ENCODE measurements at places on chromosomes 16 and 17. TPM values are rescaled to one million over a fixed set of nuclear protein-coding genes. Genes with fewer than 3 reads are reported as not detected.
A peak's percentile ranks its signal among the peaks of the same experiment; 100 is the strongest.

Gene HOXB3
- 2.9 TPM for total RNA-seq

Gene ADCY7
- 97.1 TPM for total RNA-seq

DNA sequence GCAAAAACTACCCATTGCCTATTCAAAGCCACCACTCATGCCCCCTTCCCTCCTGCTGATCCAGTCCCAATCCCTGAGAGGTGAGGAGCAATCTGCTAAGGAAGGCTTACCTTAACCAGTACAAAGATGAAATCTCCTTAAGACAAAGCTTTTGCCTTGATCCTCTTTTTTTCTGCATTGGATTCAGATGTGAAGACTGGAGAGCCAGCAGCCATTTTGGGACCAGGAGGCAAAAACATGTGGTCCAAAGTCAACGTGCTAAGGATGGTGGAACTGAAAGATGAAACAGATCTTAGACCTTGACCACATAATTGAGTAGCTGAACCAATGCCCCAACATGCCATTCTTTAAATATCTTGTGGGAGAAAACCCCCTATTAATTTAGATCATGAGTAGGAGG is 171.4 kb downstream of the IRX5 start:
- H3K4me1 ChIP-seq: no peaks in the 10 kb centered on the region
- H3K36me3 ChIP-seq: no peaks in the 10 kb centered on the region
- no peaks in the 10 kb centered on the region for H3K27me3 ChIP-seq
- H3K27ac ChIP-seq: no peak overlapping the region
- DNase-seq: no peak
- H3K4me3 ChIP-seq: no peak overlapping the region

DNA sequence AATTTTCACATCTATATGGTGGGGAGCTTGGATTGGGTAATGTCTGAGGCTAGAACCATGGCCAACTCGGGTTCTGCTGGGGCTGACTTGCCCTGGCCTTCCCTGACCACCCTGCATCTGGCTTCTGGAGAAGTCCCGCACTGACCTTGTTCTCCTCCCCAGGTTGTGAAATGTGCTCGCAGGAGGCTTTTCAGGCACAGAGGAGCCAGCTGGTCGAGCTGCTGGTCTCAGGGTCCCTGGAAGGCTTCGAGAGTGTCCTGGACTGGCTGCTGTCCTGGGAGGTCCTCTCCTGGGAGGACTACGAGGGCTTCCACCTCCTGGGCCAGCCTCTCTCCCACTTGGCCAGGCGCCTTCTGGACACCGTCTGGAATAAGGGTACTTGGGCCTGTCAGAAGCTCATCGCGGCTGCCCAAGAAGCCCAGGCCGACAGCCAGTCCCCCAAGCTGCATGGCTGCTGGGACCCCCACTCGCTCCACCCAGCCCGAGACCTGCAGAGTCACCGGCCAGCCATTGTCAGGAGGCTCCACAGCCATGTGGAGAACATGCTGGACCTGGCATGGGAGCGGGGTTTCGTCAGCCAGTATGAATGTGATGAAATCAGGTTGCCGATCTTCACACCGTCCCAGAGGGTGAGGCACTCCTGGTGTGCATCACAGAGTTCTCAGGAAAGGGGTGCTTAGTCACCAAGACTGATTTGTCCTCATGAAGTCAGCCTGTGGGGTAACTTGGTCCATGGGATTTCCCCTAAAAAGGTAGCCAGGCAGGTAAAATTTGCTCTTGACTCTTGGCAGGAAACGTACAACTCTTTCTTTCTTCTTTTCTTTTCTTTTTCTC is 6.1 kb downstream of the NOD2 start:
- H3K27ac ChIP-seq: peak overlapping the region; percentile 76
- DNase-seq: peak; percentile 84
- H3K4me1 ChIP-seq: peaks cover 71% of the 10 kb centered on the region
- H3K4me3 ChIP-seq: peak overlapping the region; percentile 66
- no peaks in the 10 kb centered on the region for H3K27me3 ChIP-seq

GRCh38 chr17:56096026-56096810 is 57.1 kb upstream of the ANKFN1 start:
- no peaks in the 10 kb centered on the region for H3K4me1 ChIP-seq
- H3K36me3 ChIP-seq: no peaks in the 10 kb centered on the region
- DNase-seq: no peak
- H3K4me3 ChIP-seq: no peak overlapping the region
- H3K27me3 ChIP-seq: peaks cover 26% of the 10 kb centered on the region

DNA sequence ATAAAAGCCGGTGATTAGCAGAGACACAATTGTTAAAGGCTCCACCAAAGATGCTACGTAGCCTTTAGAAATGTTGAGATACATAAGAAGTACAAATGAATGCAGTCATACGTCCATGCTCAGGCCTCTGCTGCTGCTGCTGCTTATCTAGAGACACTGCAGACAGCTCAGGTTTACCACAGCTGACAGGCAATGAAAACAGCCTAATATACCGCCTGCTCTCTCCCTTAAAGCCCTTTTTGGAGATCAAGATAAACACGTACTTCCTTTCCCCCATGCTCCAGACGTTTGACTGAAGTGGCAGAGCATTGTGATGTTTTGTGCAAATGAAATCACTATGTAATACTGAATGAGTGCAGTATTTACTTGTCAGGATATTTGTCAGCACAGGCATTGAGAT is 185.3 kb downstream of the AATF start:
- DNase-seq: no peak
- H3K36me3 ChIP-seq: no peaks in the 10 kb centered on the region
- H3K27ac ChIP-seq: no peak overlapping the region
- H3K4me1 ChIP-seq: no peaks in the 10 kb centered on the region
- no peak overlapping the region for H3K4me3 ChIP-seq

DNA sequence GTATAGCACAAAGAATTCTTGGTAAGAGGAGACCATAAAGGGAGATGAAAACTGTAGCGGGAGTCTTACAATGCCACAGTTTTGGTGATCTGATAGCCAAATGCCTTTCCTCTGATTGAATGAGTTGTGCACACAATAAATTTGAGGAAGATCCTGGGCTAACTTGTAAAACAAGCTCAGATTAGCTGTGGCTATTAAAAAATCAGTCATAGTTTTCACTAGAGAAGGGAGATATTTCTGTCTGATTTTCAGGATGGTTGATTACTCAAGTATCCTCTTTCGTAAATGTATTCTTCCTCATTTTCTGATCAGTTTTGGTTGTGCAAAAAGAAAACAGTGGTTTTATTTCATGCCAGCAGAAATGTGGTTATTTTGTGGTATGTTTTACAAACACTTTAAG is 9.1 kb upstream of the METTL9 start:
- no peaks in the 10 kb centered on the region for H3K36me3 ChIP-seq
- H3K4me3 ChIP-seq: no peak overlapping the region
- no peaks in the 10 kb centered on the region for H3K27me3 ChIP-seq
- no peak overlapping the region for H3K27ac ChIP-seq
- DNase-seq: no peak

- H3K27ac ChIP-seq: peak overlapping the region; percentile 83
- peaks cover 19% of the 10 kb centered on the region for H3K36me3 ChIP-seq
- DNase-seq: no peak
- H3K4me1 ChIP-seq: peaks cover 36% of the 10 kb centered on the region
- peak overlapping the region; percentile 71 for H3K4me3 ChIP-seq
These were observed 43.1 kb downstream of the PIK3R5 start for GRCh38 chr17:8922451-8922850.

- H3K4me3 ChIP-seq: no peak overlapping the region
- no peaks in the 10 kb centered on the region for H3K4me1 ChIP-seq
- no peak for DNase-seq
- H3K27me3 ChIP-seq: no peaks in the 10 kb centered on the region
- no peak overlapping the region for H3K27ac ChIP-seq
- no peaks in the 10 kb centered on the region for H3K36me3 ChIP-seq
These were observed 16.9 kb upstream of the ITGA3 start for GRCh38 chr17:50039058-50039457.

Gene CHST5
- total RNA-seq: 0.82 TPM

GRCh38 chr17:58328195-58329034 is at the start of gene TSPOAP1:
Gene TSPOAP1, minus strand, starts transcription at chr17:58328795. Its CDS starts 875 bp downstream, at chr17:58327920.
- no peaks in the 10 kb centered on the region for H3K27me3 ChIP-seq
- H3K36me3 ChIP-seq: peaks cover 25% of the 10 kb centered on the region
- DNase-seq: peak; percentile 84
- peak within 1 kb of the TSS; percentile 72 for H3K27ac ChIP-seq

DNA sequence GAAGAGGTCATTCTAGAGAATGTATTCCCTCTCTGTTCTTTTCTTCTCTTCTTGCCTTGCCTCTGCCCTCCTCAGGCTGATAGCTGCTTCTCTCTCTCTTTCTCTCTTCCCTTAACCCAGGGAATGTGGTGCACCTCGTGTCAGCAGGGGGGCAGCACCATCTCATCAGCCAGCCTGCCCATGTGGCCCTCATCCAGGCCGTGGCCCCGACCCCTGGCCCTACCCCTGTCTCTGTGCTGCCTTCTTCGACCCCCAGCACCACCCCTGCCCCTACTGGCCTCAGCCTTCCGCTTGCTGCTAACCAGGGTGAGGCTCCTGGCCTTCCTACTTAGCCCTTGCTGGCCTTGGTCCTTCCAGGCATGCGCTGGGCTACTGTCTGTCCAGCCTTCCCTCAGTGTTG is 23.5 kb downstream of the SRCAP start:
- H3K4me1 ChIP-seq: no peaks in the 10 kb centered on the region
- H3K27me3 ChIP-seq: no peaks in the 10 kb centered on the region
- peaks cover 18% of the 10 kb centered on the region for H3K36me3 ChIP-seq
- H3K4me3 ChIP-seq: no peak overlapping the region
- DNase-seq: no peak

- no peaks in the 10 kb centered on the region for H3K36me3 ChIP-seq
- no peaks in the 10 kb centered on the region for H3K27me3 ChIP-seq
- H3K27ac ChIP-seq: no peak overlapping the region
- H3K4me3 ChIP-seq: no peak overlapping the region
- DNase-seq: no peak
These were observed 22.8 kb downstream of the UBALD1 start for GRCh38 chr16:4591706-4592470.

GRCh38 chr17:55421179-55421934 is at the start of gene MMD:
Gene MMD, minus strand, starts transcription at chr17:55421835. Its CDS starts 140 bp downstream, at chr17:55421695.
- DNase-seq: peak; percentile 33
- H3K27ac ChIP-seq: peak within 1 kb of the TSS; percentile 96
- H3K27me3 ChIP-seq: peaks cover 33% of the 10 kb centered on the region
- H3K36me3 ChIP-seq: peaks cover 9% of the 10 kb centered on the region
- peak within 1 kb of the TSS; percentile 89 for H3K4me3 ChIP-seq

- peak overlapping the region; percentile 75 for H3K4me3 ChIP-seq
- no peaks in the 10 kb centered on the region for H3K36me3 ChIP-seq
- no peak overlapping the region for H3K27ac ChIP-seq
- H3K4me1 ChIP-seq: peaks cover 4% of the 10 kb centered on the region
- DNase-seq: no peak
These were observed 3.4 kb upstream of the NTN3 start for GRCh38 chr16:2467528-2468232.

DNA sequence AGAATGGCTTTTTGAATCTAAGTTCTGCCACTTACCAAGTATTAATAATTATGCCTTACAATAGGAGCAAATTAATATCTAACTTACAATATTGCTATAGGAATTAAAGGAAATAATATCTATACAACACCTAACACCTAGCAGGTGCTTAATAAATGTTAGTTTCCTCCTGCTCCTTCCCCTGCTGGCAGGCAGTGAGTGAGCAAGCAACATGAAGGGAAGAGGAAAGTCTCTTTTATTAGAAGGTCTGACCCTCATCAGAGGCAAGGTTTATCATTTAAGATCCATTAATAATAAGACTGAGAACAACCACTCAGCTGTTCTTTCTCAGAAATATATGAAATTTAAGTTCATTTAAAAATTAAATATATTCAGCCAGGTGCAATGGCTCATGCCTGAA is 6.7 kb upstream of the DYNC1LI2 start:
- no peak overlapping the region for H3K27ac ChIP-seq
- DNase-seq: no peak
- no peaks in the 10 kb centered on the region for H3K36me3 ChIP-seq
- no peaks in the 10 kb centered on the region for H3K27me3 ChIP-seq

- no peaks in the 10 kb centered on the region for H3K27me3 ChIP-seq
- DNase-seq: no peak
- no peak overlapping the region for H3K4me3 ChIP-seq
- H3K36me3 ChIP-seq: no peaks in the 10 kb centered on the region
- H3K27ac ChIP-seq: no peak overlapping the region
- H3K4me1 ChIP-seq: no peaks in the 10 kb centered on the region
These were observed 306.2 kb downstream of the CEP112 start for GRCh38 chr17:65885541-65886312.

DNA sequence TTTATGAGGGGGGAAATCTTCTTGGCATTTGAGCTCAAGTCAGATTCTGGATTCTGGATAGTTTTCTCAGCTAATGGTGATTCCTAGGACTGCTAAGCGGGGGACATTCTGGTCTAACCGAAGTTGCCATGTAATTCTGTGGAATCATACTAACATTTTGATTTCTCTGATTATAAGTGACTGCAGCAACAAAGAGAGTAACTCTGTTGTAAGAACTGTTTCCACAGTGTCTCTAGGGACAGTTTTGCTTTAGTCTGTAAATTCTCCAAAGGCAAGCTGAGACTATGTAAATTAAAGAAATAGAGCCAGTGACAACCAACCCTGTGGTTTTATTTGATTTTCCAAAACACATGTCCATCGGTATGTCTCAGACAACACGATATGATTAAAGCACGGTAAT is 286.2 kb downstream of the IRX3 start:
- DNase-seq: no peak
- H3K4me1 ChIP-seq: no peaks in the 10 kb centered on the region
- H3K36me3 ChIP-seq: peaks cover 2% of the 10 kb centered on the region
- no peaks in the 10 kb centered on the region for H3K27me3 ChIP-seq
- no peak overlapping the region for H3K4me3 ChIP-seq
- H3K27ac ChIP-seq: no peak overlapping the region

- H3K4me1 ChIP-seq: peaks cover 9% of the 10 kb centered on the region
- H3K4me3 ChIP-seq: no peak overlapping the region
- no peak overlapping the region for H3K27ac ChIP-seq
- H3K27me3 ChIP-seq: no peaks in the 10 kb centered on the region
These were observed 5.3 kb downstream of the CEP131 start for GRCh38 chr17:81217491-81217890.

DNA sequence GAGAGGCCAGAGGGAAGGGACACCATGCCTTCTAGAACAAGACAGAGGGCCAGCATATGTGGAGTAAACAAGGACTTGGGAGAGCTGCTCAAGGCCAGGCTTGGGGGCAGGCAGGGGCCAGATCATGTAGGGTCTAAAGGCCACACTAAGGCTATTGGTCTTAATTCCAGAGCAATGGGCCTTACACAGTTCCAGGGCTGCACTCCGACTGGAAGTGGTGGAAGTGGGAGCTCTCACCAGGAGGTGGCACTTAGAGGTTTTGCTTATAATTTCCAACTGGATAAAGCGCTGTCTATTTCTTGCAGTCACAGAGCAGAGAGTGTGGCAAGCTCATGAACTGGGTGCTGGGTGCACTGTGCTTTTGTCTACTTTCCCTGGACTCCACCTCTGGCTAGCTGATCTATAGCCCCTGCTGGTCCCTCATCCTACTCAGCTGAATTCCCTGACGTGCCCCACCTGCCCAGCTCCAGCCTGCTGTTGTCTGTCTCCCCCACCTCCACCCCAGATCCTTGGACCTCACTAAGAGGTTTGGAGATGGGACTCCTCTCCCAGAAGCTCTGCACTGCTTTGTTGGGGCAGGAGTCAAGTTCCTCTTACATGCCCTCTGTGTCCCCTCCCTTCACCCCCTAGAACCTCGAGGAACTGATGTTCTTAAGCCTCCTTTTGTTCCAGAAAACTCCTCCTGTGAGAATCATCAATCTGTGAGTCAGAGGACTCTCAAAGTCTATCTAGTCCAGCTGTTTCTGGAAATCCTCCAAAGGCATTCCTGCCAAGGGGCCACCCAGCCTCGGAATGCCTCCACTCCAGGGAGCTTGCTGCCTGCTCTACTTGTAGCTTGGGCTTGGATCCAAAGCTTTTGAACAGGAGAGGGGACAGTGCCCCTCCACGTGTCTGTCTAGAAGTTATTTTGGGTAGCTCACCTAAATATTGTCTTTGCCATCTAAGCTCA is 48.1 kb upstream of the KSR1 start:
- H3K27ac ChIP-seq: no peak overlapping the region
- no peaks in the 10 kb centered on the region for H3K4me1 ChIP-seq
- no peak for DNase-seq
- H3K27me3 ChIP-seq: peaks cover 24% of the 10 kb centered on the region
- no peaks in the 10 kb centered on the region for H3K36me3 ChIP-seq

Gene DHX58
- 33.2 TPM for total RNA-seq

Measured in activated T-cell treated with anti-CD3 and anti-CD28 coated beads, Interleukin-2, amount 50 U/mL, for 72 hours (primary cell).